ENCODE measurements at places on chromosomes 7 and 10.

DNA sequence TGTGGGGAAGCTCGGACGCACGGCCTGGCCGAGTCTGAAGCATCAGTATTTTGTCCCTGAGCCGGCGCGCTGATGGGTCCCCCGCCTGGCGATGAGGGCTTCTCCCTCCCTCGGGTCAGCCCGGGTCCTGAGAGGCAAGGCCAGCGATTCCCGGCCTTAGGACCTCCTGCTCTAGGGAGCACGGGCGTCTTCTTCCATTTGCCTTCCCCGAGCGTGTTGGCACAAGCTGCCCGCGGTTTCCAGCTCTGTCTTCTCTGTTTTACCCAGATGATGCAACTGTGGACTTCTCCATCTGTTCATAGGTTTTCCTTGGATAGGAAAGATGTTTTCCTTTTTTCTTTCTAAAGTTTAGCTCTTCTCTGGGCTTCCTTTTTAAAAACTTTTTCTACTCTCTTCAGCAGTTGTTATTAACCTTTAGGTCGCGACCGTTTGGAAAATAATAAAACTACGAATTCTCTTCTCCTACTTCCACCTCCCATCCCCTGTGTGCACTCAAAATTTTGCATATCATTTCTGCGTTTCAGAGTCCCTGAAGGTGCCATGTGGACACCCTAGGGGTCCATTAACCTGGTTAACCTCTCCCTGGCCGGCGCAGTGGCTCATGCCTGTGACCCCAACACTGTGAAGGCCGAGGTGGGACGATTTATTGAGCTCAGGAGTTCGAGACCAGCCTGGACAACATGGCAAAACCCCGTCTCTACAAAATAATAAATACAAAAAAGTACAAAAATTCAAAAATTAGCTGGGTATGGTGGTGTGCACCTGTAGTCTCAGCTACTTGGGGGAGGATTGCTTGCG lies 1.4 kb upstream of the SLC25A28 start:
- DNase-seq: no peak

GRCh38 chr7:111887734-111888133 lies 318.5 kb downstream of the DOCK4 start:
- no peak for DNase-seq

- no peak for DNase-seq
These were observed 100.1 kb upstream of the TMEM72 start for GRCh38 chr10:44811072-44811471.

DNA sequence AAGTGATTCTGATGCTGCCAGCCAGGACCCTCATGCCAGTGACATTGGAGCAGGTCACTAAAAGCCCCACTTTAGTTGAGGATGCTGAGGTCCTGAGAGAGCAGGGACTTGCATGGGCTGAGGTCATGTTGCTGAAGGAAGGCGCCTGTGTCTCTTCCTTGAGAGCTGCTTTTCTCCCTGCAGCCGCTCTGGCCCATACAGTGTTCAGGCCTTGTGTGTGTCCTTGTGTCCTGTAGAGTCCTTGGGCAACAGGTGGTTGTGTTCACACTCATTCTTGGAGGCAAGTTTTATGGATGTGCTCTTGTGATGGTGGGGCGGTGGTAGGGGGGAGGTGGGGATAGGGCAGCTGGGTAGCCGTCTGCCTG lies 33.3 kb downstream of the TSPAN14 start:
- DNase-seq: no peak

- no peak for DNase-seq
These were observed 92.3 kb upstream of the KDM7A start for GRCh38 chr7:140269004-140269638.

DNA sequence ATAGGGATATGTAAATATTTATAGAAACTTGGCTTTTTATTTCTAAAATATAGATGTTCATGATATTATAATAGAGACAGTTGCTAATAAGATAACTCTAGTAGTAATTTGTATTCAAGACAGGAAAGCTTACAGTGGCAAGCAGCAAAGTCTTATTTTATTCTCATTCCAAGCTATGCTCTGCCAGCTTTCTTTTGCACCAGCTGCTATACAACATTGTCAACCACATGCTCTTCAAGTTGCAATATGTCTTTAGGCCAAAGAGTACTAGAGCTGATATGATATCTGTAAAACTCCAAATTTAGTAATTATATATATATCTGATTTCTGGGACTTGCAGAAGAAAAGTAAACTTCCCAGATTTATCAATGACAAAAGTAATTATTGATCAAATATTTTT lies 350.1 kb downstream of the HGF start:
- DNase-seq: no peak

DNA sequence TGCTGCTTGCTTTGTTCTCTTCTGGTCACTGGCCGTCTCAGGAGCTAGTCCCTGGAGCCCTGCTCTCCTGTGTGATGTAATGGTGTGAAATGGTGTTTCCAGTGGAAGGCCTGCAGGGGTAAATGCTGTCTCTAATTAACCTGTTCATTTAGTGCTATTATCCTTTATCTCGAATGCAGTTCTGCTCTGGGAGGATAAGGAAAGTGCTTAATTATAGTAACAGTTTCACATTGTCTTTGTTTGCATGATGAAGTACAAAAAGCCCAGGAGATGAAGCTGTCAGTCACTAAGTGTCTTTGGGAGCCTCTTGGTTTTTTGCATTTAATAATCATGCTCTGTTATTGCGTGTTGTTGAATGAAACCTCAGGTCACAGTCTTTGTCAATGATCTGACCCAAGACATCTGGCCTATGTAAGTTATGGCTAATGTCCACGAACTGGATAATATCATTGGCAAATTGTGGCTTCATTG lies 755.3 kb upstream of the GALNT17 start:
- DNase-seq: no peak

DNA sequence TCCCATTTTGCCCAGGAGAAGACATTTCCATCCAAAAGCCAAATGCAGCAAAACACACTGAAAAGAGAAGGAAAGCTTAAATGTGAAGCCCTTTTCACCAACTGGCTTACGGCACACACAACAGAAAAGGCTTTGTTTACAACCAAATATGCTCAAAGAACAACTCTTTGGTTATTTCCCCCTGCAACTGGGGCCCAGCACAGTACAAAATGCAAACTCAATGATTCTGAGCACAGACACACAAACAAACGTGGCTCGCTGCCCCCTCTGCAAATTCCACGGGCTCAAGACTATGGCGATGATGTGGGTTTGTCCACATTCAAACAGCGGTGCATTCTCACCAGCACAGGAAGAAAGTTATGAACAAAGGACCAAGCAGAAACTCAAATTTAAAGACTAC lies 5.3 kb downstream of the CPXM2 start:
- DNase-seq: no peak

- no peak for DNase-seq
These were observed 18.1 kb downstream of the YWHAG start for GRCh38 chr7:76340617-76341131.

DNA sequence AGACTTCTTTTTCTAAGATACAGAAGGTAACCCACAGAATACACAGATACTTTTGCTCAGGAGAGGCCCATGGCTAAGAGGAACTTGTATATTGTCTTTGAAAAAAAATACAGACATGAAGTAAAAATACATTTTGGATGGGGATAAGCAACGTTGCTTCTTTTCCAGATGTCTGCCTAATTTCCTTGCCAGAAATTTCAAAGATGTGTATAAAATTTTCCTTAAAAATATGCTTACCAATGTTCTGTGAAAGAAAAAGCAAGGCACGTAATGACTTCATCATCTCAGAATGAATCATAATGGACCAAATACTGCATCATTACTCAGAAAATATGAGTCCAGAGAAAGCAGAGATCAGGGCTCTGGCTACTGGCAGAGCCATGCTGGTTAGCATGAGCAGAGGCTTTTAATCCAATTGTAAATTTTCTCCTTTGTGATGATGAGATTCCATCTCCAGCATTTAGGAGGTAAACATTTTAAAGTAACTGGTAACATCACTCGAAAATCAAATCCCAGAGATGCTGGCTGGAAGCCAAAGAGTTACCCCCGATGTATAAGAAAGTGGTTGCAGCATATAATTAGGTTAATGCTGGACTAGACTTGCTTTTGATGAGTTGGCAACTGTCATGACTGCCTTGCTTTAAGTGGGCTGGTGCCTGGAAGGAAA lies 272.5 kb downstream of the SEMA3A start:
- DNase-seq: no peak

- no peak for DNase-seq
These were observed at the start of gene AQP1 for GRCh38 chr7:30911561-30911969. AQP1 (plus strand) TSS chr7:30911853; CDS start chr7:30911910, 57 bp downstream.

- no peak for DNase-seq
These were observed 162.0 kb downstream of the DGKI start for GRCh38 chr7:137684776-137685175.

- DNase-seq: no peak
These were observed 28.2 kb upstream of the ZPBP start for GRCh38 chr7:50121286-50121685.

DNA sequence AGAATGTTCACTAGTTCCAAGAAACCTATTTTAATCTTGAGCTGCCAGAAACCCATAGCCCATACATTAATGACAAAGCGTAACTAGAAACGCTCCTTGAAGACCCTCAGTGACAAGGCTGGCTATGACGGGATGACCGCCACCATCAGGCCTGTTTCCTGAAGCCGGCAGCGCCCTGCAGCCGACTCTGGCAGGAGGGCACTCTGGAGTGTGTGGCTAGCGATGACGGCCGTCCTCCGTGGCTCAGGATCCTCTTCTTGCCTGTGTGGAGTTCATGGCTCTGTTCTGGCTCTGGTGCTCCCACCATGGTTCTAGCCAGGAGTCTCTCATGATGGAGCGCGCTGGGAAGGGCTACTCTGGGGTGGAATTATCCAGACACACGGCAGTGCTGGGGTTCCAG lies 224.1 kb downstream of the ADARB2 start:
- no peak for DNase-seq

- no peak for DNase-seq
These were observed 287.4 kb upstream of the SEMA3D start for GRCh38 chr7:85474234-85474633.

DNA sequence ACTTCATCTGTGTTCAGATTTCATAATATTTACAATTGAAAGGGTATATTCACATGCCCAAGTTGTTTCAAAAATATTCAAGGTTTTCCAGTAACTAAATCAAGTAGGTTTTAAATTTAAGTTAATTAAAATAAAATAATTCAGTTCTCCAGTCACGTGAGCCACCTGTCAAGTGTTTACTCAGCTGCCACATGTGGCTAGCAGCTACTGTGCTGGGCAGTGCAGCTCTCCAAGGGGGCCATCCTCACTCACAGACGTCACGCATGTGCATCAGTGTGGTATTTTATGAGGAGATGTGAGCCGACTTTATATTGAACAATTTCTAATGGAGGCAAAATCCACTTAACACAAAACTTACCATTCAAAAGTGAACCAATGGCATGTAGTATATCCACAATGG lies 69.7 kb upstream of the CAMK2B start:
- no peak for DNase-seq

DNA sequence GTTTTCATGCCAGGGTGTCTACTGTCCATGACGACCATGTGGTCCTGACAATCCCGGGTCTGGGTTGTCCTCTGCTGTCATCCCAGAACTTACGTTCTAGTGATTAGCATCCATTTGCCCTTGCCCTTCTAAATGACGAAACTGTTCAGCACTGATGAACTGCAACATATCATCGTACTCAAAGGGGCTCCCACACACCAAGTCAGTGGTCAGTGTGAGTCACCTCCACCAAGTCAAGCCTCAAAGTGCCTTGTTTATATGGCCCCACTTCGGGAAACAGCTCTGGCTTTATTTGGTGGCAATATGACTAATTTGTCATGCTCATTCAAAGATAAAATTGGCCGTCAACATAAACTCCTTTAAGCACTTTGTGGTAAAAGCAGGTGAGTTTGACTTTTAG lies 110.7 kb downstream of the FRMD4A start:
- no peak for DNase-seq

GRCh38 chr7:95052566-95053094 lies 145.2 kb downstream of the PPP1R9A start:
- no peak for DNase-seq

DNA sequence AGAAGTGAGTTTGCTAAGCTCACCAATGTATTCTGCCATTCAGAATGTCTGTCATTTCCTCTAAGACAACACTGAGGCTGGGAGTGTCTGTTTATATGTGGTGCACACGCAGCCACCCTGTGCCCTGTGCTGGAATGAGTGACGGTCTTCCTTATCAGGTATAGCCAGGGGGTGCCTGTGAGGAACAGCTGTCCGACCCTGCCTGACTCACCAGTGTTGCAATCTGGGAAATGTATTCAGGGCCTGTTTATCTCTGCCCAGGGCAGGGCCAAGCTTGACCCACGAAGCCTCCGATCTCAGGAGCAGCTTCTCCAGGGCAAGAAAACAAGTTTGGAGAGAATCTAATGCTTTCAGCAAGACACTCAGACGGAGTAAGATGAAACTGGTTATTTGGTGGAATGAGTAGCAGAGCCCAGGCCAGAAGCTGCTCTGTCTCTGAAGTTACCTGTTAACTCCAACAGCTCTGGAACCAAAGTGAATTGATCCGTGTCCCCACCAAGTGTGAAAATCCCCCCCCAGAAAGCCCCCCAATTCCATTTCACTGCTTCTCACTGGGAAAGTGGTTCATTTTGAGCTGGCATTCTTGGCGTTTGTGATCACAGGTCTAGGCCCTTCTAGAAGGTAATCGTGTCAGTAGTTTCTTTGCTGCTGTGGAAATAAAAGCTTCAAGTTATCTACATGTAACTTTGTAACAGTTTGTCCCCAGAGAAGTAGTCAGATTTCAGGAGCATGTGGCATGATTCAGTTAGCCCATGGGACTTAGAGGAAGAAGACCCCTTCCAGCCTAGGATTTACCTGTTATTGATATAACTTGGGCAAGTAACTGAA lies 6.1 kb upstream of the UBE2H start:
- DNase-seq: peak; percentile 54

- no peak for DNase-seq
These were observed 990.7 kb downstream of the CCSER2 start for GRCh38 chr10:85318809-85319807.

- DNase-seq: no peak
These were observed 130.9 kb downstream of the NXPH1 start for GRCh38 chr7:8564281-8564680.

DNA sequence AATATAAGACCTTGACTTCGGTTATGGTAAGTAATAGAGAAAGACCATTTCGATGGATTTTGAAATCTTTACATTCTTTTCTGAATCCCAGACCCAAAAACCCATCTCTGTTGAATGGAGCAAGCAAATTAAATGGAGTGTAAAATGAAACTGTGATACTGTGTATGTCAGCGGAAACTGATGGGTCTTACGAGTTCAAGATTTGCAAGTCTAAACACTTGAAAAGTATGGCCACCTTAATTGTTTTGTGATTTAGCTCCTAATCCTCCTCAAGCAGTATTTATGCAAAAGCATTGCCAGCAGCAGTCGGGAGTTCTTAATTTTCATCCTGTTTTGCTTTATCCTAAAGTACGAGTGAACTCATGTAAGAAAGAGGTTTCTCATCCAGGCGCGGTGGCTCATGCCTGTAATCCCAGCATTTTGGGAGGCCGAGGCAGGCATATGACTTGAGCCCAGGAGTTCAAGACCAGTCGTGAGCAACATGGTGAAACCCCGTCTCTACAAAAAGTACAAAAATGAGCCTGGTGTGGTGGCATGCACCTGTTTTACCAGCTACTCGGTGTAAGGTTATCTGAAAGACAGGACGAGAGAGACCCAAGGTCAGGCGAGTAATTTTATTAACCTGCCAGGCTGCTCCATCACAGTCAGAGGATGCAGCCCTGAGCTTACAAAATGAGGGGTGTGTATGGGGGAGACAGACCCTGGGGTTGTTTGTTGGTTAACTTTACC lies 5.8 kb upstream of the DHTKD1 start:
- DNase-seq: no peak
